Adrenal gland (tissue), 19 donors: ENCODE measurements at places on chromosomes 16 and 17. TPM values are rescaled to one million over a fixed set of nuclear protein-coding genes. Genes with fewer than 3 reads are reported as not detected.

DNA sequence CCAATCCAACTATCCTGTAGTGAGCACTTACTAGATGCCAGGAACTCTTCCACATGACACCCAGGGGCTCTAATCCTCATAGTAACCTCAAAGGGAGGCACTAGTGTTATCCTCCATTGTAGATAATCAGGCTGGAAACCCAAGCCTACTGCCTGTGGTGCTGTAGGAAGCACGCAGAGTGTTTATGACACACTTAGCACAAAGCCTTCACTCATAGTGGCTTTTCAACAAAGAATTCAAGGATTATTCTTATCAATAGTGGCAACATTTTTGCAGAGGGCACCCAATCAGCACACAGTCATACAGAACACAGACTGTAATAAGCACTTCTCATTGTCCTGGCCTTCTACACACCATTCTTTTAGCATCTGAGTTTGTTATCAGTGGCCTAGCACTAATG lies 18.5 kb upstream of the SOX9 start:
- H3K4me1 ChIP-seq = no peaks in the 10 kb centered on the region
- H3K36me3 ChIP-seq = no peaks in the 10 kb centered on the region
- no peaks in the 10 kb centered on the region for H3K27me3 ChIP-seq
- H3K27ac ChIP-seq = no peak overlapping the region
- no peak for DNase-seq

DNA sequence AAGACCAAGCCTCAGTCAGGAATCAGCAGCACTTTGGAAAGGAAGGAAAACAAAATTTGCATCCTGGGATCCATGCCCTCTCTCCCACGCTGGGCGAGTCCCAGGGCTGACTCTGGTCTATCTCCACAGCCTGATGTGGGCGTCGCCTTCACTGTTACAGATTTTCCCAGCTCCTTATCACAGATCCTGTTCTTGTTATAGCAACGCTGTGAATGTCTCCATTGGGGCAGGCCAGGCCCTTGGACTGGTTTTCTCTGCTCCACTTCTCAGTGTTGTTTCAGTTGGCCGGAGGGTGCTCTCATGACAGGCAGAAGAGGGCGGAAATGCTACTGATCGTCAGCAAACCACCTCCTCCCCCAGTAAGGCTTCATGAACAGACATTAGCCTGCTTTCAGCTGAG lies 127.9 kb upstream of the CDH11 start:
- DNase-seq = peak; percentile 37
- H3K36me3 ChIP-seq = no peaks in the 10 kb centered on the region
- no peaks in the 10 kb centered on the region for H3K27me3 ChIP-seq

DNA sequence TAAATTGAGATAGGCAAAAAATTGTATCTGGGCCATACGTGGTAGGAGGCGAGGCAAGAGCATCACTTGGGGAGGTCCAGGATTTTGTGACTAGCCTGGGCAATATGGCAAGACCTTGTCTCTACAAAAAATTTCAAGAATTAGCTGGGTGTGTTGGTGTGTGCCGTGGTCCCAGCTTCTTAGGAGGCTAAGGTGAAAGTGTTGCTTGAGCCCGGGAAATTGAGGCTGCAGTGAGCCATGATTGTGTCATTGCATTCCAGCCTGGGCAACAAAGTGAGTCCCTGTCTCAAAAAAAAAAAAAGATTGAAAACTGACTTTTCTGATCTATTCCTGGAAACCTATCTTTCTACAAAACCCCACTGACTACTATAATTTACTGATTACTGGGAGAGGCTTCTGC lies 26.7 kb downstream of the CDK12 start:
- H3K27ac ChIP-seq = no peak overlapping the region
- peaks cover 29% of the 10 kb centered on the region for H3K36me3 ChIP-seq
- H3K4me3 ChIP-seq = no peak overlapping the region
- no peak for DNase-seq
- H3K27me3 ChIP-seq = no peaks in the 10 kb centered on the region

- no peaks in the 10 kb centered on the region for H3K27me3 ChIP-seq
- DNase-seq = no peak
- H3K4me3 ChIP-seq = no peak overlapping the region
- H3K4me1 ChIP-seq = peaks cover 17% of the 10 kb centered on the region
- H3K27ac ChIP-seq = no peak overlapping the region
These were observed 431 bp upstream of the PPM1E start for GRCh38 chr17:58755269-58755576.

- H3K36me3 ChIP-seq = peaks cover 11% of the 10 kb centered on the region
- H3K27ac ChIP-seq = peak overlapping the region; percentile 88
- H3K4me3 ChIP-seq = peak overlapping the region; percentile 35
- DNase-seq = no peak
These were observed 685 bp upstream of the MPG start for GRCh38 chr16:77273-77806.

GRCh38 chr16:66534376-66534799 lies 15.5 kb downstream of the TK2 start:
- DNase-seq = no peak
- H3K4me3 ChIP-seq = no peak overlapping the region
- no peaks in the 10 kb centered on the region for H3K4me1 ChIP-seq
- H3K27ac ChIP-seq = no peak overlapping the region
- H3K27me3 ChIP-seq = no peaks in the 10 kb centered on the region
- H3K36me3 ChIP-seq = peaks cover 43% of the 10 kb centered on the region

GRCh38 chr16:57530104-57530521 lies 6.3 kb downstream of the CCDC102A start:
- H3K27ac ChIP-seq = no peak overlapping the region
- no peaks in the 10 kb centered on the region for H3K36me3 ChIP-seq
- peak; percentile 23 for DNase-seq
- H3K4me3 ChIP-seq = no peak overlapping the region
- no peaks in the 10 kb centered on the region for H3K27me3 ChIP-seq
- H3K4me1 ChIP-seq = peaks cover 23% of the 10 kb centered on the region

DNA sequence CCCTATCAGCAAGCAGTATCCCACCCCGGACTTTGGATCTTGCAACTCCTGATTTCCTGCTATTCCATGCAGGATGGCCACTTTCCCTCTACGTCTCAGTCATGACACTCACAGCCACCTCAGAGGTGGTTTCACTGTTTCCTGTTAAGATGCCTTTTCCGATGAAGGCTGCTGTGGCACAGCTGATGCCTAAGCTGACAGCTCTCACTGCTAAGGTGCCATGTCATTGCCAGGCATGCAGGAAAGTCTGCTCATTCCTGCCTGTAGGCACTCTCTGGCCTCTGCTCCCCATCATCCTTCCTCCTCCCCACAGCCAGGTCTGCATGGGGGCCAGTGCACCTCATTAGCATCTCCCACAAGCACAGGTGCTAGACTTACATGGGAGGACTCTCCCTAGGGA lies 173.0 kb downstream of the CBLN1 start:
- H3K27me3 ChIP-seq = no peaks in the 10 kb centered on the region
- H3K27ac ChIP-seq = no peak overlapping the region
- no peak for DNase-seq
- H3K4me3 ChIP-seq = no peak overlapping the region
- no peaks in the 10 kb centered on the region for H3K36me3 ChIP-seq

GRCh38 chr16:50305441-50306061 lies 39.2 kb downstream of the ADCY7 start:
- DNase-seq = peak; percentile 44
- no peak overlapping the region for H3K4me3 ChIP-seq
- H3K27ac ChIP-seq = no peak overlapping the region
- H3K4me1 ChIP-seq = no peaks in the 10 kb centered on the region

The ICAM2 gene
- total RNA-seq = 16.6 TPM

GRCh38 chr17:73969956-73970355 lies 233.5 kb upstream of the RPL38 start:
- DNase-seq = peak; percentile 41
- no peaks in the 10 kb centered on the region for H3K4me1 ChIP-seq
- no peak overlapping the region for H3K4me3 ChIP-seq
- H3K27me3 ChIP-seq = no peaks in the 10 kb centered on the region
- no peaks in the 10 kb centered on the region for H3K36me3 ChIP-seq

The HEATR9 gene
- not detected for total RNA-seq
